Stimulated activated CD8-positive, alpha-beta memory T cell treated with anti-CD3 and anti-CD28 coated beads, Interleukin-4, amount 100 ng/mL, for 4 hours (primary cell): ENCODE measurements at places on chromosomes 5 and 9.

DNA sequence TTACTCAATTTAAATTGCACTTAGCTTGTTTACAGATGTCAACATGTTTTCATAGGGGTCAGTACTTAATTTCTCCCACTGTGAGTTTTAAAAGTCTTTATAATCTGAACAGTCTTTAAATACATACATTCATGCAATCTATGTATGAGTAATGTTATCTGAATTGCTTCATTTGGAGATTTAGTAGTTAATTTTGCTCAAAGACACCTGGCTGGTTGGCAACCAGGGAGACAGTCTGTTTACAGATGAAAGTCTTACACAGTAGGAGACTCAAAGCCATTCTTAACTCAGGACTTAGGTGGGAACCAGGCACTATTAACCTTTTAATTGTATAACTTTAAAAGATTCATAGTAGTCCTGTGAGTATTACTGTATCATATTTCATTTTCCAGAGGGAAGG lies 29.3 kb downstream of the DAB2 start:
- no peak for DNase-seq

GRCh38 chr9:78044189-78044588 lies 12.6 kb upstream of the GNAQ start:
- DNase-seq, result no peak

GRCh38 chr5:96931605-96932004 lies 4.3 kb upstream of the LNPEP start:
- no peak for DNase-seq

- no peak for DNase-seq
These were observed 20.4 kb upstream of the ARSI start for GRCh38 chr5:150323092-150323491.

DNA sequence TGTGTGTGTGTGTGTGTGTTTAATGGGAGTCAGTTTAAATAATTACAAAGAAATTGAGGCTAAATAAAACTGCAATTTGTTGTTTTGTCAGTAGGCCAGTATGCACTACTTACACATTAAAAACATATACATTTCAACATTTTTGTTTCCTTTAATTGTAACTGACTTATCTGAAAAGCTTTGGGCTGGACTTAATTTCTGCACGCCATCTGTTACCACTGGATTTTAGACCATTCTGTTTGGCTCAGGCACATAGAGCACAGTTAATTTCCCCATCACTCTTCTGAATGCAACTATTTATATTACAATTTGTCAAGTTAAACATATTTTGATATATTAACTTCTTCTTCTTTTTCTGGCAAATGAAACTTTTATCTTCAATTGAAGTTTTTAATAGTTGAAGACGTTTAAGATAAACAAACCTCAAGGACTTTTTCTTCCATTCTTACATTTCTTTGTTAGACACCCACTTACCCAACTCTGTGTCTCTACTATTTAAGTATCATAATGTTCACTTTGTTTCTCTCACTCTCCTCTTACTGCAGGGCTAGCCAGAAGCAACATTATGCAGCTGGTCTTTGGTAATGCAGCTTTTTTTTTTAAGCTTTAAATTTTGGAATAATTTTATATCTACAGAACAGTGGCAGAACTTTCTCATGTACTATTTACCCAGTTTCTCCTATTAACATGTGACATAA lies 253.4 kb upstream of the ANKH start:
- DNase-seq, result no peak

DNA sequence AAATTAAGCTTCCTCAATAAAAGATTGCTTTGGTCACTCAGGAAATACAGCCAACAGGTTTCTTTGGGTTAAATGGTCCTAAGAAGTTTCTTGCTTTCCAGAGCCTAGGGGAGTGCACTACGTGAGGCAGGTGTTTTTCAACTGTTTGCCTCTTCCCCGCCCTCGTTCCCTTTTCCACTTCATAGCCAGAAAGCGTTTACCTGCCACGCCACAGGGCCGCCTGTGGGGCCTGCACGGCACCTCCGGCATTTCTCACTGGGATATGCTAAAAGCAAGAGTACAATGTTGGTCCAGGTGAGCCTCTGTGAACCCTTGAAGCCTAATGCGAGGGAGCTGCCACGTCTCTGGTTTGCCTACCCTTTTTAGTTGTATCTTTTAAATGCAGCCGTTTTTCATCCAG lies 167.6 kb upstream of the OTULINL start:
- DNase-seq, result no peak
